Activated CD4-positive, alpha-beta T cell treated with anti-CD3 and anti-CD28 coated beads, Interleukin-2, amount 10 ng/mL, durations not matched to agents 7 days and 5 days (primary cell): ENCODE measurements at places on chromosomes 16 and 17.

GRCh38 chr16:26658915-26659314 is 407.8 kb upstream of the C16orf82 start:
- no peak for DNase-seq

DNA sequence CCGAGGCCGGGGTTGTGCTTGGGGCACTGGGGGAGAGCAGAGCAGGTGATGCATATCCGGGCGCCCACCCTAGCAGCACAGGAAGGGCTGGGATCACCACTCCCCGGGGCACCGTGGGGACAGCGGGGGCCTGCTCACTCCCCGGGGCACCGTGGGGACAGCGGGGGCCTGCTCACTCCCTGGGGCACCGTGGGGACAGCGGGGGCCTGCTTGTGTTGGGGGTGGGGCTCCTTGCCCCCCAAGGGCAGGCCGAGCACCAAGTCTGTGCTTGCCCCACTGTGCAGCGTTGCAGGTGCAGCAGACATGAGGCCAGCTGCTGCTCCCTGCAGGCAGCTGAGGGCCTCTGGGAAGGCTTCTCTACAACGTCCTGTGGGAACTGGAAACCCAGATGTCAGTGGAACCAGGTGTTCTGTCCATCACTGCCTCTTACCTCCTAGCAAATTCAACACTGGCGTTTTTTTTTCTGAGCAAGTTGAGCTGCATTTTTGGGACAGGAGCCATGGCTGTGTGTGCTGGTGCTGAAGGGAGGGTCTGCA is 25.0 kb upstream of the ZNF750 start:
- no peak for DNase-seq

- no peak for DNase-seq
These were observed 54.1 kb downstream of the IGF2BP1 start for GRCh38 chr17:49051269-49051668.

- no peak for DNase-seq
These were observed 345.1 kb downstream of the XYLT1 start for GRCh38 chr16:17125671-17126070.

GRCh38 chr17:47992216-47992615 is 21.3 kb downstream of the CDK5RAP3 start:
- DNase-seq: no peak
